Ureter (tissue), 1 donor: ENCODE measurements at places on chromosomes 2 and 18.

DNA sequence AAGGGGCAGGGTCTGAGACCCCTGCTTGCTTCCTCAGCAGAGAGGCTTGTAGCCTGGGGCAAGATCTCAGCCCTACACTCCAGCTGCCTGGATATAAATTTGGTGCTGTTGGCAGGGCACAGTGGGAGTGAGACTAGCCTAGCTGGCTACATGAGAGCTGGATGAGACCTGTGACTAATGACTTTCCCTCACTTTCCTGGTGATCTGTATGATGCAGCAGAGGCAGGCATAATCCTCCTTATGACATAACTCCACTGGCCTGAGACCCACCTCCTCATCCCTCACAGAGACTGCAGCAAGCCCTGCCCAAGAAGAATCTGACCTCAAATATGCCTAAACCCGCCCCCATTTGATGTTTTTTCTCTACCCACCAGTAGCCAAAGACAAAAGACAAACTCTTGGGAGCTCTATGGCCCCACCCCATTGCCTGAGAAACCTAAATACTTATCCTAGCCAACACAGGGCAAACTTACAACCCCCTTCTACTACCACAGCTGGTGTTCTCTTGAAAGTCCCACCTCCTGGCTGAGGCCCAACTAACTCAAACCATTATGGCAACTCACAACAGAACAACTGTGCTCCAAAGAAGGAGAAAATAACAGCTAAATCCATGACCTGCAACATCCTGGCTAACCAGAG lies 102.7 kb downstream of the NR4A2 start:
- DNase-seq: no peak

GRCh38 chr18:12656605-12656937 lies 1.3 kb downstream of the SPIRE1 start:
- no peak for DNase-seq

DNA sequence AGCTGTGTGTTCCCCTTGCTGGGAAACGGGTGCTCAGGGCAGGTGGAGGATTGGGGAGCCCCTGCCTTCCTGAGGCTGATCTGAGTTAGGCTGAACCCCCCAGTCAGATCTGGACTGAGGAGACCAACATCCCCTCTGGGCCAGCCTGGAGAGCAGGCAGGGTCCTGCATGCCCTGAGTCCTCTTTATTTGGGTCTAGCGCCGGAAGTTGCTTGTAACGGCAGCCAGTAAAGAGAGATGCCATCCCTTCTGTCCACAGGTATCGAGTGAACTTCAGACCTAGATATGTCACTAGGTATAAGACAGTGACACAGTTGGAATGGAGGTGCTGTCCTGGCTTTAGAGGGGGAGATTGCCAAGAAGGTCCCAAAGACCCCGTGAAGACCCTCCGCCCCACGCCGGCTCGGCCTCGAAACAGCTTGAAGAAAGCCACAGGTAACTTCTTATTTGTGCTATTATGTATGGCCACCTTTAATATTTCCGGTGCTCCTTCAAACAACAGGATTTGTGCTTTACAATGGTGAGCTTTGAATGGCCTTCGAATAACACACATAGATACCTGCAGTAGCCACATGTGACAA lies 38.0 kb downstream of the EMILIN2 start:
- DNase-seq: no peak

- DNase-seq: no peak
Measured at GRCh38 chr2:86393521-86394491, 47.4 kb upstream of the KDM3A start.

DNA sequence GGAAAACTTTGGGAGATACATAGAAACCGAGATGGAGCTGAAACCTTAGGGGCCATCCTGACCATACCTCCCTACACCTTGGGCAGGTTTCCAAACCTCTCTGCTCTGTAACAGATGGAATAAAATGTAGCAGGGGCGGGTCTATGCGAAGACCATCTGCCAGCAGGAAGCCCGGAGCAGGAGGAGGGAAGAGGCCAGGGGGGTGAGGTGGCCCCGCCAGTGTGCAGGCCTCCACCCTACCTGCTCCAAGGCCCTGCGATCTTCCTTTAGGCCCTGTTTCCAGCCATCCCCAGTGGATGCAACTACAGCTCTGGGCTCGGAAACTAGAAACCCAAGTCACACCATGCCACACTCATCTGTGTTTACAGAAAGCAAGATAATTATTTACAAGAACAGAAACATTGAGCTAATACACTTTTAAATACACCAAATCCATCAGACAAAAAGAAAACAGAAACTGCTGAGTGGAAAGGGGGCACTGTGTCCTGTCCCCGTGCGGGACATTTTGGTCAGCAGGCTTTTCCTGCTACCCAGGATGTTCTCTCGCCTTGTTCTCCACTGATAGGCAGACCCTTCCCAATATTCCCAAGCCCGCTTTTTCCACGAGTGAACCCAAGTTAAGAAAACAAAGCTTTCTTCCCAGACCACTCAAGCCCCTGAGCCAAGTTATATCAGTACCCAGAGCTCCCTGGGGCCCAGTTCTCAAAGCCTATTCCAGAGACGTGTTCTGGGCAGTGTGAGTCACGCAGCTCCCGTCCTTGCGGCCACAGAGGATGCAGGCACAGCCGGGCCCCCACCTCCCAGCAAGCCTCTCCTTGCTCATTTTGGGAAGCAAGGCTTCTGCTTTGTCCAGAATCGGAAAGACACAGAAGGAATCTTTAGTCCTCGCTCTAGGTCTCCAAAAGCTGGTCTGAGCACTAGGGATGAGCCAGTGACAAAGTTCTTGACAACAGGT lies 17.3 kb downstream of the CIB4 start:
- no peak for DNase-seq

DNA sequence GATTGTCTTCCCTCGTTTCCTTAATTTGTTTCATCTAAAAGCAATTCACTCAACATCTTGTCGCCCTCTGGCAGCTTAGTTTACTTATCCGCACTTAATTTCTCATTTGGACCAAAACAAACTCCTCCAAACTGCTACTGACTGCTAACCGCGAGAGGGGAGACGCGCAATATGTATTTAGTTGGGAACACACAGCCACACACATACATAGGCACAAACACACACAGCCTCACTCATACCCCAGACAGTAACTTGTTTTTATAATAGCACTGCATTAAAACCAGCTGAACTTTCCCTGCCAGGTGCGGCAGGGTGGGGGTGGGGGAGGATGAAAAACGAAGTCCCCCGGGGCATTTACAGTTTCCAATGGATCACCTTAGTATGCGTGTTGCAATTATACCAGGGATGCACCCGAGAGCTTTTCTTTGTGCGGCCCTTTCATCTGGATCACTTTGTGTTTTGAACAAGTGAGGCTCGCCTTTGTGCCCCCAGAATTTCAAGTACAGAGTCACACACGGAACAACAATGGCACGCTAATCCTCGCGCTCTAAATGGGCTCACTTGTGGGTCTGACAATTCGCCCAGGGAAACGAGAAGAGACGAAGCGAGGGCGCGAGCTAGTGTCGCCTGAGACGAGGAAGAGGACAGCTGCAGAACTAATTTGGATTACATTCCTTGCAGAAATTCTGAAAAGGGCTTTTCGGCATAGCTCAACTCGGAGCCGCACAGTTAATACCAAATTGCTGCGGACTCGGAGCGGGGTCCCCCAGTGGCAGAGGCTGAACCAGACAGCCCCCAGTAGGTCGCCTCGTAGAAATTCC lies 2.4 kb downstream of the ERBB4 start:
- peak; percentile 38 for DNase-seq

DNA sequence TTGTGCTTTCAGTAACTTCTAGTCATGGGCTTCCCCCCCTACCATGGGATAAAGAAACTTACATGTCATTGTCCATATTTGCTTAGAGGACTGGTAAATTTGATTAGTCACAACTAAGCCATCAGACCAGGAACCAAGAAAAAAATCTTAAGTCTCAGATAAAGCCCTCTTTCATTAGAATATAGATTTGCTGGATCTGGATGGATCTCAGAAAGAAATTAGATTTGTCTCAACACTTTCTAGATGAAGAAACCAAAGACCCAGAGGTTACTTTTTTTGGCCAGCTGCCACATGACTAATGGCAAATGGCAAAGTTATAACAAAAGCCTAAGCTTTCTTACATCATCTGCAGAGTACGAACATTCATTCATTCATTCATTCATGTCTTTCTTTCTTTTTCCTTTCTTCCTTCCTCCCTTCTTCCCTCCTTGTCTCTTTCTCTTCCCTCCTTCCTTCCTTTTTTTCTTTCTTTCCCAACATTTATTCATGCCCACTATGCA lies 60.2 kb downstream of the CDCA7 start:
- DNase-seq: no peak

- DNase-seq: no peak
Measured at GRCh38 chr18:79410731-79411613, 15.2 kb downstream of the NFATC1 start.

DNA sequence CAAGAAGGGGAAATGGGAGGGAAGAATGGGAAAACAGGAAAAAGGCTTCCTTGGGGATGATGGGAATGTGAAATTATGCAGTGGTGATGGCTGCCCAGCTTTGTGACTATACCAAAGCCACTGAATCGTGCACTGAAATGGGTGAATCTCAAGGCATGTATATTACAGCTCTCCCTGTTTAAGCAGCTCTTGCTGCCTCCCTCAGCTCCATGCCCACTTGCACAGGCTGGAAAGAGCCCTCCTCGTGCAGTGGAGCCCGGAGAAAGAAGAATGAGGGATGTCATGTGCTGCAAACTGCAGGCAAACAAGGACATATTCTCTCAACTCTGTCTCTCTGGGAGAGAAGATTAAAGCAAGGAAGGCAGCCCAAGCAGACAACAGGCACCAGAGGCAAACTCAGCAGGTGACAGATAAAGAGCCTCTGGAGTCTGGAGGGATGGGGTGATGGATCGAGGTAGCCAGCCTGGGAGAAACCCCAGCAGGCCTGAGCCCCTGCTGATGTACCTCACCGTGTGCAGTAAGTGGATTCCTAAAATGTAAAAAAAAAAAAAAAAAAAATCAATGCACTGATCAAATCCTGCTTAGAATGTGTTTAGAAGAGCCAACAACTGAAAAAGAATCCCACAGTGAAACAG lies 62.4 kb upstream of the SLC66A3 start:
- DNase-seq: no peak

GRCh38 chr18:24270937-24271380 lies 126.7 kb downstream of the OSBPL1A start:
- no peak for DNase-seq

- no peak for DNase-seq
Measured at GRCh38 chr2:44167311-44167907, 1.3 kb upstream of the PPM1B start.

GRCh38 chr18:6215888-6216287 lies 198.8 kb downstream of the L3MBTL4 start:
- no peak for DNase-seq

DNA sequence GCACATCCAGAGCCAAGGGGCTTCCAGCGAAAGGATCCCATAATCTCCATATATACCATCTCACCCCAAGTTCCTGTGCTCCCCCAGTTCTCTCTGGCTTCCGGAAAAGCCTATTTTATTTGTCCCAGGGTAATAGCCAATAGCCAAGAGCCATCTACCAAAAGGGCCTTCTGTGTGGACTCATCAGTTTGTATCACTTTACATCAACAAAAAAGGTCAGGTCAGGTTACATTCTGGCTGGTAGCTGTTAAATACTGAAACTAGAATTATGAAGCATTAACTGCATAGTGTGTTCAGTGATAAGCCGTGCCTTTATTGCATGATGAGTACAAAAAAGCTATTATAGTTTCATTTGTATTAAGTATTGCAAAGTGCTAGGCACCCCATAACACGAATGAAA lies 223.7 kb downstream of the IRS1 start:
- no peak for DNase-seq

- no peak for DNase-seq
Measured at GRCh38 chr2:136251885-136252585, 134.1 kb upstream of the CXCR4 start.

DNA sequence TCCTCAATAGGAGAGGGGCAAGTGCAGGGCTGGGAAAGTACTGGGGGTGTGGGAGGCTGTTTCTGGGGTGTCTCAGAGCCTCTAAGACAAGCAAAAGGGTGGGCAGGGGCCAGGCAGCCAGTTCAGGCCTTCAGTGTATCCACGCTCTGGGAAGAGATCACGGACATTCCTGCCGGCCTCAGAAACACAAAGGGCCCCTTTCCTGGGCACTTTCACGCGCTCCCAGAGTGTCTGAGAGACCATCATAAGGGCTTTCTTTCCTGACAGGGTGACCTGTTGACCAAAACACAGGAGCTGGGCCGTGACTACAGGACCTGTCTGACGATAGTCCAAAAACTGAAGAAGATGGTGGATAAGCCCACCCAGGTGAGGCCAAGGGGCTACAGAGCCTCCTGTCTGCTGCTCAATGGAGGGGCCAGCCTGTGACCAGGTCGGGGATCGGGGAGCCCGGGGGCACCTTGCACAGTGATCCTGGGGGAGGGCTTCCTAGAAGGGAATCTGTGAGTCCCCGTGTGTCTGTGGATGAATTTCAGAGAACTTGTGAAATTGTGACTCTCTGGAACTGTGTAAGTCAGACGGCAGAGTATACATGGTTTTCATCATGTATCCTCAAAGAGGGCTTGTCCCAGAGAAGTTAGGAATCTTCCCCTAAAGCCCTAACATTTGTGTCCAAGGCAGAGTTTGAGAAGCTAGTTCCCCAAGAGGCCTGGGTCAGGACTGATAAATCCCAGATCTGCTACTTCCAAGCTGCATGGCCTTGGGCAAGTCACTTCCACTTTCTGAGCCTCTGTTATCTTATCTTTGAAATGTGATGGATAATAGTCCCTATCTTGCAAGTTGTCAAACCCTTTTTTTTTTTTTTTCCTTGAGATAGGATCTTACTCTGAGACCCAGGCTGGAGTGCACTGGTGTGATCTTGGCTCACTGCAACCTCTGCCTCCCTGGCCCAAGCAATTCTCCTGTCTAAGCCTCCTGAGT lies 1.8 kb downstream of the GNLY start:
- no peak for DNase-seq

- DNase-seq: no peak
Measured at GRCh38 chr2:69694894-69695849, 46.8 kb upstream of the ANXA4 start.

GRCh38 chr2:224031358-224031970 lies 7.6 kb downstream of the SERPINE2 start:
- DNase-seq: no peak

GRCh38 chr2:218307415-218308090 lies 15.2 kb upstream of the TMBIM1 start:
- no peak for DNase-seq

GRCh38 chr2:101485856-101486255 lies 10.9 kb upstream of the RFX8 start:
- DNase-seq: no peak

GRCh38 chr2:135317375-135317774 lies 213.6 kb downstream of the ZRANB3 start:
- DNase-seq: no peak

DNA sequence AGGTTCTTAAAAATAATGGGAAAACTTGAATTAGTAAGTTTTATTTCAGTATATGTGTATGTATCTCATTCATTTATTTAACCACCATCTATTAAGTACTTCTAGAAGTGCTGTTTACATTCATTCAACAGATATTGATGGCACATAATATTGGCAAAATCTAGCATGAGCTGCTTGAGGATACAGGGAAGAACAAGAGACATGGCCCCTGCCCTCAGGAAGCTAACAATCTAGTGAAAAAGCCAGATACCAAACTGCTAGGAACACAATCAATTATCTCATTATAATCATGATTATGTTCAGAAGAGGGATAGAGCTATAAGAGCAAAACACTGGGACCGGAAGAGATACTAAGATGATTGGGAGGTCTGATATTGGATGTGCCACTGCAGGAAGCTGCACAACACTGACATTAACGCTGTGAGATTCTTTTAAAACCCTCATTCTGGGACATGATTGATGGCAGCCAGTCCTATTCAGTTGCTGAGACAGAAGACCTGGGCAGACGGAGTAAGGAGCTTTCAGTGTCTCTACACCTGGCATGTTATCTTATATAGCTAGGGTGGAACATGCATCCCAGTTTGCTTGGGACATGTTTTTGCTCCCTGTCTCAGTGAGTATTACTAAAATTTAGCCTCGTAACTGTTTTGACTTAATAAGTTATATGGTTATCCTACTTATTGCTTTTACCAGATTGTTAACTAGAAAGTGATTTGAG lies 314.1 kb downstream of the STK39 start:
- no peak for DNase-seq
